Natural killer cell treated with Interleukin-12 subunit alpha and Interleukin-12 subunit beta and Interleukin-15 and Interleukin-18, amount 100 ng/mL, for 72 hours (primary cell): ENCODE measurements at places on chromosomes 4 and X.

- no peak for DNase-seq
These were observed 77.1 kb downstream of the RBM47 start for GRCh38 chr4:40552536-40552935.

DNA sequence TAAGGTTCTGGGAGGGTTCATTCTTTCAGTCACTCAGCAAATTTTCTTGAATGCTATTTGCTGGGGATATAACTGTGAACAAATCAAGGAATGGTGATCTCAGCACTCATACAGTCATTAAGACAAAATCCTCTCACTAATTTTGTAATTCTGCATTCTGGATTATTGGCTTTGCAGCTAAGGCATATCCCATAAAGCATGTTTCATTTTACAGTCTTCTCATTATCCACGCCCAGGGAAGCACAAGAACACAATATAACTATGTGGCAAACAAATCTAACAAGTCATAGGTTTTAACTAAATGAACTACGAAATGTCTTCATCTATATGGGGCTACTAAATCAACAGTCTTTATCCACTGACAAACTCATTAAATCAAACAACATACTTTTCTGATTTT, 139.9 kb downstream of the CAMK2D start:
- no peak for DNase-seq

DNA sequence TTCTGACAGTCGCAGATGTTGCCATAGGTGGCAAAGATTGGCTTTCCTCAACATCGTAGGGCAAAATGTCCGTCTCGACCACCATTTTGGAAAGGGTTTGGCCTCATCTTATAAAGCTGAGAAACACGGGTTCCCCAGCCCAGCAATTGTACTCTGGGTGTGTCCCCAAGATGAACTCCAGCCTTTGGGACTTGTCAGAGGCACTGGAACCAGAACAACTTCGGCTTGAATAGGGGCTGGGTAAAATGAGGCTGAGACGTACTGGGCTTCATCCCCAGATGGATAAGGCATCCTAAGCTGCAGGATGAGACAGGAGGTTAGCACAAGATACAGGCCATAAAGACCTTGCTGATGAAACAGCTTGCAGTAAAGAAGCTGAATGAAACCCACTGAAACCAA, 151.9 kb downstream of the CRLF2 start:
- no peak for DNase-seq

- no peak for DNase-seq
These were observed 179.8 kb downstream of the SPCS3 start for GRCh38 chr4:176499518-176499917.

GRCh38 chr4:168777277-168777965, 232.6 kb downstream of the CBR4 start:
- no peak for DNase-seq

- DNase-seq = peak; percentile 75
These were observed 1.5 kb downstream of the ELF4 start for GRCh38 chrX:130108647-130109428.

DNA sequence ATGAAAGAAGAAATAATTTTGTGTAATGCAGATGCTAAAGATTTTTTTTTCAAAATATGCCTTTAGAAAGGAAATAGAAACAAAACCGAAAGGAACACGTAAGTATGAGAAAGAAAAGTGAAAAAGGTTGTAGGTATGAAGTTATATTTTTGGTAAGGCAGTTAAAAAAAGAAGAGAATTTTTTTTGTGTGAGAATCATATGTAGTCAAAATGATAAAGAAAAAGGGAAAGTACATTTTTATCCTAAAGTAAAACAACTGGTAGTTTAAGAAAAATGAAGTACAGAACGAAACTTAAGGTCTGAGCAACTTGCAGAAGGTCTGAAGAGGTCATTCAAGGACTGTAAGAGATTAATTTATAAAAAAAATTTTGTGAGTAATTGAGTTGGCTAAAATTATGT, 164.0 kb upstream of the TRAM1L1 start:
- no peak for DNase-seq

- DNase-seq = no peak
These were observed 57.2 kb upstream of the TMEM131L start for GRCh38 chr4:153408932-153409331.

DNA sequence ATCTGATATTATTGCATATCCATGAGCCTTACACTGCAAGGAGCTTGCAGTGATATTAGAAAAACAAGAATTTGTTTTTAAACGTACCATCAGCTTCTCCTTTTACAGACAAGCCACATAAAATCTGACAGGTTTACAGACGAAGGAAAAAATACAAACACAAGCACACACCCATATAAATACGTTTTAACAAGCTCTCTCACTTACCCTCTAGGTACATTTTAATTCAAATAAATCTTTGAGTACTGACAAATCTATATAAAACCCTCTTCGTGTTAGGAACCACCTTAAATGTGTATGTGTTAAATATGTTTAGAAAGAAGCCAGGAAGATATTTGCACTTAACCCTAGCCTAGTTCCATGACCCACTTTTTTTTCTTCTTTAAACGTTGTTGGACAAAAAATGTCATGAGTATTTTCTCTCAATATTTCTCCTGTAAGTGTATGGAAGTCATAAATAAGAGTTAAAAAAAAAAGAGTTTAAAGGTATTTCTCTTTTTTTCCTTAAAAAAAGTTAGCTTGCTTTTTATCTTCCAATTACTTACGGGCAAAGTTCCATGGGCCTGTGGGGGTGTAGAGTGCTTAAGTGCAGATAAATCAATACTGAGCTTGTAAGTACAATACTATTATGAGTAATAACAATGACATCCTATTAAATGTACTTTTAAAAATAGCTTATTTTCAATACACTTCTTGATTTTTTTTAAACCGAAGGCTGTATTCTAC, 1.5 kb downstream of the ARAP2 start:
- DNase-seq = no peak

DNA sequence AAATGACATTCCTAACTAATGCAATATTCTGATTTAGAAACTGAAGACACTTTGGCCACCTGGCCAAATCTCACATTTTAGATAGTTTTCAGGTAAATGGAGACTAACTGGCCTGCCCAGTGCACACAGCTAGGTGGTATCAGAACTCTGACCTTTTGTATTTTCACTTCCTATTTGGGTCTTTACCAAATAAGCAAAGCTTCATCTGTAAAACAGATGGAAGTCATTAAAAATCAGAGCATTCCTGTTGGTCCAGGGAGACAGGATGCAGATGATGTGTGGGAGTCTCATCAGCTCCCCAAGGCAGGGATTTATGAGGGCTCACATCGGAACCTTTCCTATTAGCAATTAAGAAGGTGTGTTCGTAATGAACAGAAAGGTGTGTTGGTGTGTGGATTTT, 57.7 kb downstream of the ARHGAP10 start:
- no peak for DNase-seq

- no peak for DNase-seq
These were observed 55.6 kb downstream of the CYLC1 start for GRCh38 chrX:83916525-83916924.

- DNase-seq = no peak
These were observed 915.5 kb downstream of the FAT4 start for GRCh38 chr4:126230269-126230668.

DNA sequence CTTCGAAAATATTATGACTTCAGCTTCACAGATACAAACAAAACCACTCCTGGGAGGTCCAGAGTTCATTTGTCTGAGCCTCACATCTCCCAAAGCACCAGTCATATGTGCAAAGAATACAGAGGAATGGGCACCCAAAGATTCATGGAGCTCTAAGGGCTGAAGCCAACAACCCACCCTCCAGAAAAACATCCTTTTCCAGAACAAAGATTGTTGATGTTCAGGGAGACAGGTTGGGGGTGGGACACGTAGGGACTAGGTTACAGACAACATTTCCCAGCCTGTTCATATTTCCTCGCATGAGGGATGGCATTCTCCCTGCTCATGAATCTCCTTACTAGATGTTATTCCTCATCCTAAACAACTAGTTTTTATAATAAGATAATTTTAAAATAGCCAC, 71.2 kb downstream of the METTL14 start:
- DNase-seq = no peak

- DNase-seq = no peak
These were observed 154.4 kb downstream of the EFNB1 start for GRCh38 chrX:68983004-68983857.

GRCh38 chr4:127414951-127415606, 217.7 kb upstream of the INTU start:
- no peak for DNase-seq

DNA sequence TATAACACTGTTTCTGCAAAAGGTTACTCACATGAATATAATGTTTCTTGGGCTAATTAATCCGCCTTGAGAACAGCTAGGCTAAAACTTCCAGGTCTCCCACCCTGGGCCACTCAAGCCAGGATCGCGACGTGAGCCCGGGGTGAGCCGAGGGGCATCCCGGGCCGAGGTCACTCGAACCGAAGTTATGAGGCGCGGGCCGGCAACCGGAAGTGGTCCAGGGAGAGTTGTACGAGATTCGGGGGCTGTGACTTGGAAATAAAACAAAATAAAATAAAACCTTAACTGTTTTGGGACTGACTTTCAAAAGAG, 317 bp downstream of the CMC4 start:
- peak; percentile 62 for DNase-seq

DNA sequence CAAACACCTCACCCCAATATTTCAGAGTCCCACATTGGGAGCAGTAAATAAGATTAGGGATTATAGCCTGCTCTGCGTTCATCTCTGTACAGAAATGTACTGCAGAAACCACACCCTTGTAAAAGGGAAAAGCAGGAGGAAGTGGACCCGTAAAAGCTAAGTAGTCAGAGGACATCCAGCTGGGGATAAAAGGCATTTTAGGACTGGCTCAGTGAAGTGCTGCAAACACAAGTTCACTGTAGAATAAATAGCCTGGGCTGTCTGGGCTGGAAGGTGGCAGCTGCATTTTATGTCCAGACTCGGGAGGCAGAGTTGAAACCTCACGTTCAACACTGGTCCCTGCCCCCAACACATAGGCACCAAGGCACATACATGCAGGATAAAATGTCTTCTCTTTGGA, 178.7 kb upstream of the FAT1 start:
- no peak for DNase-seq

DNA sequence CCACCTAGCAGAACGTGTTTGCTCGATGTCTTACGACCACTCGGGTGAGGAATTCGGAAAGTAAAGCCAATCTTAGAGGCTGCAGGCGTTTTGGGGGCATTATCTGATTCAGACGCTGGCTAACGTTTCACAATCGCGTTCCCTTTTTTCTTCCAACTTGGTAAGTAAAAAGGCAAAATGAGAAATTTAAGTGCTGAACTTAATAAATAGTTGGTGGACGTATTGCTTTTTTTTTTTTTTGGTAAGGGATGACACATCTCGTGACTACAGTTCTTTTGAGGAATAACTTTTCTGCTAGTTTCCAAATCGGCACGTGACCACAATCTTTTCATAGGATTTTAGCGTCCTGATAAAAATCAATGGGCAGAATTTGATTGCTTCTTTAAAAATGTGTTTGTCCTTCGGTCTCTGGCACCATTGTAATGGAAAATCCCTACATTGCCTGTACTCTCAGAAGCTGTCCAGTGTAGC, 848 bp downstream of the RAB9A start:
- DNase-seq = no peak

GRCh38 chr4:55337944-55338343, 8.1 kb upstream of the SRD5A3 start:
- DNase-seq = no peak

GRCh38 chr4:111281219-111281618, 658.3 kb upstream of the PITX2 start:
- no peak for DNase-seq

- no peak for DNase-seq
These were observed 27.7 kb downstream of the AGTR2 start for GRCh38 chrX:116198235-116198634.

- DNase-seq = no peak
These were observed 422.6 kb upstream of the TENM3 start for GRCh38 chr4:181820553-181820952.

- no peak for DNase-seq
These were observed 19.5 kb upstream of the SYTL5 start for GRCh38 chrX:37986893-37987292.

- no peak for DNase-seq
These were observed 230.3 kb upstream of the PGRMC2 start for GRCh38 chr4:128517739-128518510.

DNA sequence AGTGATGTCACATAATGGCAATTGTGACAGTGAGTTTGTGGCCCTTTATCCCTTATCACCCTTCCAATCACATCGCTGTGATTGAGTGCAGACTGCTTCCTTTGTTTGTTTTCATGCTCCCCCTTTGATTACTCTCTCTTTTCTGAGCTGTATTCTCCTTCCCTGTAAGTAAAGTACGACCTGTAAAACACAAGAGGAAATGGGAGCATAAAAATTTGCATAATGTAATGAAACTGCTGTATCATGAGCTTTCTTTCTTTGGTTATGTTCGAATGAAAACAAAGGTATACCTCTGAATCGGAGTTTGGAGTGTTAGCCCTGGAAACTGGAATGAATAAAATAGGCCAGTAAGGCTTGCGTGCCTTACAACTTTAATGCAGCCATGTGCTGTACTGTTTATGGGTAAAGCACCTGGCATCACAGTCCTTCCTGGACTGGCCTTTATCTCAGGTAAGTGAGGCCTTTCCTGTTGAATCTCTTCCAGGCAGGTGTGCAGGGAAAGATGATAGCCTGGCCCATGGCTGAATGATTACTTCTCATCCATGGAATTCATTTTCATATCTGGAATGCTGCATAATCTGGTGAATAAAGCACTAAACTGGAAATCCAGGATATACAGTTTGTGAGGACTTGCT, 26.6 kb upstream of the HS3ST1 start:
- no peak for DNase-seq

DNA sequence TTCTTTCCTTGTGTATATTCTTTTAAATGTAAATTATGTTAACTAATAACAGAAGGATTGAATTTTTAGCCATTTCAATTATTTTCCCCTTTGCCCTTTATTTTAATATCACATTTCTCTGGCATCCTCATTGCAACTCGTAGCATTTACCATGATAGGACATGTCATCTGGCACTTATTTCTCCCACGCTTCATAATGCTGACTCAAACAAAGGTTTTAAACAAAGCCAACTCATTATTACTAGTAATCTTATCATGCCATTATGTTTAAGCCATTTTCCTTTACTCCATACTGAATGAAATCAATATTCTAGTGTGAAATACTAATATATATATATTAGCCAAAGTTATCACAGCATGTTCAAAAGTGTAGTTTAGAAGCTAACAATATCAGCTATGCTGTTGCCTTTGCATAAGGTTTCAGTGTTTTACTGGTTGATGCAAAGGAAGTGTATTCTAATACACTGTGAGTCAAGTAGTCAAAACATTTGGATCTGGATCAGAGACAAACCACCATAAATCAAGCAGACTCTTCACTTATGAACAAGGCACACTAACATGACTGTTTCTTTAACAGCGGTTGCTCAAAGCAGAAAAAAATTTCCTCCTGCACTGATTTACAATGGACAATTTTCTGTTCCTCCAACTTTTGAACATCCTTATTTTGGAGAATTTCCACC, 281.6 kb downstream of the SLC7A11 start:
- DNase-seq = no peak

GRCh38 chr4:85725721-85726170, 250.8 kb downstream of the ARHGAP24 start:
- no peak for DNase-seq

- no peak for DNase-seq
These were observed 329.2 kb upstream of the EPHA5 start for GRCh38 chr4:65999518-65999871.
